ENCODE measurements at places on chromosomes 11 and 22. TPM values are rescaled to one million over a fixed set of nuclear protein-coding genes. Genes with fewer than 3 reads are reported as not detected.

DGCR6 gene
- 0.95 TPM for total RNA-seq

SYT13 gene
- not detected for total RNA-seq

DNA sequence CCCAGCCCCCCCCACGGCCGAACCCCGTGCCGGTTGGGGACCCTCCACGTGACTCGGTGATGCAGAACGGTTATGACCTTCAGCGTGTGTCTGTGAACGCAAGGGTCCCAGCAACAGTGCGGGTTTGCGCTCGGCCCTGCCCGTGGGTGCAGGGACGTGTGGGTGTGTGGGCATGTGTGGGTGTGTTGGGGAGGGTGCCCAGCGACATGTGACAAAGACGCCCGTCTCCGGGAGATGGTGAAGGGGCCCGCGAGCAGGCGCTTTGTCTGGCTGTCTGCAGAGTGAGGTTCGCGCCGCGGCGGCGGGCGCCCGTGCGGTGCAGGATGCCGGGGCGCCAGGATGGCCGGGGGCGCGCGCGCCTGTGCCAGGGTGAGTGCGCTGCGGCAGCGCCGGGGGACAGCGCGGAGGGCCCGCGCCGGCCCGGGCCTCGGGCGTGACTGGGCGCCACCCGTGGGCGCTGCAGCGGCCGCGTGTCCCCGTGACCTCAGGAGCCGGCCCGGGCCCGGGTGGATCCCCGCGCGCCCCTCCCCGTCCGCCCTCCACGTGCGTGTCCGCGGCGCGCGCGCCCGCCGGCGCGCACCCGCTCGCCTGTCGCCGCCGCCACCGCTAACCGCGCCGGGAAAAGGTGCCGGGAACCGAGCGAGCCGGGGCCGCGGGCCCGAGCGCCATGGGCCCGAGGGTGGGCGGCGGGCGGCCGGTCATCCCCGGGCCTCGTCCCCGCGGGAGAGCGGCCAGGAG lies at the start of gene LRFN4:
Gene LRFN4 (plus strand): TSS at position 569 of the 738 bp plus-strand sequence. CDS start 681 bp downstream, outside the sequence.
- peak; percentile 93 for DNase-seq

KCNK7 gene
- total RNA-seq: not detected

- DNase-seq: no peak
Measured at GRCh38 chr11:34860034-34860433, 56.1 kb downstream of the APIP start.

GRCh38 chr11:12673601-12673923 lies 659 bp upstream of the TEAD1 start:
- no peak for DNase-seq

- DNase-seq: no peak
Measured at GRCh38 chr11:69536406-69536805, 54.9 kb downstream of the LINC01488 start.

SHANK2 gene
- total RNA-seq: 10.7 TPM

- no peak for DNase-seq
Measured at GRCh38 chr22:27874185-27874584, 44.9 kb downstream of the PITPNB start.

C11orf97 gene
- not detected for total RNA-seq

- DNase-seq: peak; percentile 74
Measured at GRCh38 chr11:95835768-95836488, 45.6 kb downstream of the CEP57 start.

GRCh38 chr22:30650508-30651116 lies 15.0 kb downstream of the SLC35E4 start:
- no peak for DNase-seq

GRCh38 chr11:129042503-129042902 lies 99.8 kb upstream of the TP53AIP1 start:
- DNase-seq: no peak

GRCh38 chr11:22926341-22926740 lies 66.1 kb upstream of the CCDC179 start:
- DNase-seq: no peak
